AG04449 (cell line): ENCODE measurements at places on chromosomes 13 and 19.

DNA sequence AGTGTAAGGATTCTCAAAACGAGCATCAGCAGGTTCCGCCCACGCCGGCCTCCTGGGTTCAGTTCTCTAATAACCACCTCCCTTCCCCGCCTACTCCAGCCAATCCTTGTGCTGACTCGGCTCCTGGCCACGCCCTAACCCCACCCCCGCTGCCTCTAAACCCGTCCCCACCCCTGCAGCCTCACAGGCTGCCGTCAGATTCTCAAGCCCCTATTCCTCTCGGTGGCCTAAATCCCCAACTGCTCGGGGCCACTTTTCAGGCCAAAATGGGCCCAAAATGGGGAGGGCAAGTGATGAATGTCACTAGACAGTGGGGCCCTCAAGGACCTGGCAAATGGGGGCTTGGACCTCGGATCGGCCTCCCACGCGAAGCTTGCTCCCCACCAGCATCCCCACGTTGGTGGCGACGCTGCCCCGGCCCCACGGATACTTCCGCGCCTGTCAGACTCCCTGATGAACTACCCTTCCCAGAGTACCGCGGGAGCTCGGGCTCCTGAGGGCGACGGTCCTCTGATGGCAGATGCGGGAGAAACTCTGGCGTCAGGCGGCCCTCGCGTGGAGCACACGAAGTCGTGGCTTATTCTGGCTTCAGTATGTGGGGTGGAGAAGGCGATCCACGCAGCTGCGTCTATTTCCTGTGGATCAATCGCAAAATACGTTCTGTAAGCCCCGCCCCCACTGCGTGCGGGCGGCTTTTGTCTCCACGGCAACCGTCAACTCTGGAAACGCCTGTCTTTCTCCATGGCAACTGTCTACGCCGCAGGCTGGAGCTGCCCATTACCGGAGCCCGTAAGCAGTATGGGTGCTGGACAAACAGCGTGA lies 24.8 kb downstream of the ZNF473 start:
- no peak for DNase-seq

- DNase-seq: no peak
Measured at GRCh38 chr19:39733841-39734240, 4.0 kb downstream of the CLC start.

- no peak for DNase-seq
Measured at GRCh38 chr13:48892688-48893075, 83.0 kb upstream of the FNDC3A start.

- DNase-seq: no peak
Measured at GRCh38 chr13:50124536-50125303, 109.5 kb downstream of the KCNRG start.

DNA sequence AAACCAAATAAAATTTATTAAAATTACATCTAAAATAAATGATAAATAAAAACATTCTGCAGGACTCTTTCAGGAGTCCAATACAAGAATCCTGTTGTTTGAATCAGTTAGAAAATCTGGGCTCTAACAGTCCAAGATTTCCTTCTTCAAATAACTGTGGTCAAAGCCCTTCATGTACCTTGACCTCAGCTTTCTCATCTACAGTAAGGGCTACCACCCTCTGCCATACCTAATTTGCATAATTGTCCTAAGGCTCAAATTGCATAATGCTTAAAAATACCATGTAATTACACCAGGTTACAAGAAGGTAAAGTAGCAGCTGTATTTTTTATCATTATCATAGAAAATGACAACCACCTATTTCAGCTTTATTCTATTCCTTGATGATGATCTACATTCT lies 54.3 kb downstream of the XPO4 start:
- DNase-seq: no peak

GRCh38 chr19:575527-576506 lies 3.4 kb downstream of the BSG start:
- no peak for DNase-seq
